ENCODE measurements at places on chromosomes 1 and 21.

GRCh38 chr1:196467230-196467925 lies 140.9 kb downstream of the KCNT2 start:
- DNase-seq: no peak

- no peak for DNase-seq
Observed at GRCh38 chr21:28916150-28916893, 76.4 kb downstream of the LTN1 start.

DNA sequence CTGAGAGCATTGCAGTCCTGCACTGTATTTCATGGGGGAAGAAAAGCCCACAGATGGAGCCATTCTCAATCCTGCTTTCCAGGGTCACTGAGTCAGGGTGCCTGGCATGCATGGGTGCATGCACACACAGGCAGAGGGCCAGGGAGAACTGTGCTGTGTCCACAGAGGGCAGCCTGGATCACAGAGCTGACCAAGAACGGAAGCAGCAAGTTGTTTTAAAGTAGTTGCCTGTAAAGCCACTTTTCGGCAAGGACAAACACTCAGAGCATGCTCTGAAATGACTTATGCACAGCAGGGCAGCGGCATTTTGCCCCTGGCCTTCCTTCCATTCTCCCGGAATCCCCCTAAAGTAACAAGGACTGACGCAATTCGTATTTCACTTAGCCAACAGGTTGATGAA lies 3.6 kb downstream of the ERG start:
- DNase-seq: peak; percentile 20

DNA sequence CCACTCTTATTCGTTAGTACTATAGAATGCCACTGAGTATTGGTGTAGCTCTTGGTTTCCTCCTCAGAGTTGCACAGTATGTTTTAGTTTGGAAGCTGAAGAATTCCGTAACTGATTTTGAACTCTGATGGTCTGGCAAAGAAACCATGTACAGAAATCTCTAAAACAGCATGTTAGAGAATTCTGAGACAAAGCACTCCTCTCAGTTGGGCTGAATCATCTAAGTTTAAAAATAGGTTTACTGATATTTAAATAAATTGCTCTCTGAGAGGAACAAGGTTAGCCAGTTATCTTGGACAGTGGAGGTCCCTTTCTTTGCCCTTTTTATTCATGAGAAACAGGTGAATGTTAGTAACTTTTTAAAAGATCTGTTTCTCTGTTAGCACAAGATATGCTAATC lies 43.8 kb downstream of the NCF2 start:
- no peak for DNase-seq

DNA sequence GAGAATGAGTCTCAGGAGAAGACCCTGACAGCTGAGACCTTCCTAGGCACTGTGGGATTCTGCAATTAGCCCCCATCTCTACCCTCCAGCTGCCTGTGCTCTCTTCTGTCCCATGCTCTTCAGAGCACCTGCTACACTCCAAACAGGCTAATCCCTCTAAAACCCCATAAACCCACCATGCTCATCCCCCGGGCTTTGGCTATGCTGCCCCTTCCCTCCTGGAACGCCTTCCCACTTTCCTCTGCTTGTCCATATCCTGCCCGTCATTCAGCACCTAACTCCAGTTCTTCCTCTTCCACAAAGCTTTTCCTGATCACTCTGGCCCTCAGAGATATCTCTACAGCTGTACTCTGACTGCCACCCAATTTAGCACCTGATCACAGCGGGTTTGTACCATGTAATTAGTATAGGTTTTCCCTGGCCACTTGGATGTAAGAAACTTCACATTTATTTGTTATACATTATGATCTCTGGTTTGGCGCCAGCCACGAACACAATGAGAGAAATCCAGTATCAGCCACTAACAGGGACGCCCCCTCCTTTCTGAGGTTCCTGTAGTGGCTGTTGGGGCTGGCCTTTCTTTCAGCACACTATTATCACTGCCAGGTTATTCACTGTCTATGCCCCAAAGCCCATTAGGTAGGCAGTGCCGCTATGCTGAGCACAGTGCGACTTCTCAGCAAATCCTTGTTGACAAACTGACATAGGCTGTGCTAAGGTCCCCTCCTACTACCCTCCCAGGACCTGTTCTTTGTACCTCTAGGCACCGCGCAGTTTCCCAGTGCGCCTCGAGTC lies 45.1 kb downstream of the CDC7 start:
- no peak for DNase-seq

DNA sequence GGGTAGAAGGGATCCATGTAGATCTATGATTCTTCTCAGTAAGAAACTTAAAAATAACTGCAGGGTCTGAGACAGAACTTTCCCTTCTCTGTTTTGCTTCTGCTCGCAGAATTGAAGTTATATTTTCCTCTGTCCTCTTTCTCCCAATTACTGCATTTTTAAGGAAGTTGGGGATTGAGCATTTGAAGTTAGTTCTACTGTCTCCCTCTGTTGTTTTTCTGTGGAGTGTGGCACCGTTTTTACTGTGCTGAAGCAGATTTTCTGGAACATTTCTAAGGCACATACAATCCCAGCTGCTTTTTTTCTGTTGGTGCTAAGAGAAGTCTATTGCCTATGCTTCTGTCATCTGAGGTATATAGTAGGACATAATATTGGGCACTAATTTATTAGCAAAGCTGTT lies 43.3 kb downstream of the RASAL2 start:
- DNase-seq: peak; percentile 18

GRCh38 chr1:47439017-47439818 lies 1.4 kb downstream of the FOXD2 start:
- no peak for DNase-seq

DNA sequence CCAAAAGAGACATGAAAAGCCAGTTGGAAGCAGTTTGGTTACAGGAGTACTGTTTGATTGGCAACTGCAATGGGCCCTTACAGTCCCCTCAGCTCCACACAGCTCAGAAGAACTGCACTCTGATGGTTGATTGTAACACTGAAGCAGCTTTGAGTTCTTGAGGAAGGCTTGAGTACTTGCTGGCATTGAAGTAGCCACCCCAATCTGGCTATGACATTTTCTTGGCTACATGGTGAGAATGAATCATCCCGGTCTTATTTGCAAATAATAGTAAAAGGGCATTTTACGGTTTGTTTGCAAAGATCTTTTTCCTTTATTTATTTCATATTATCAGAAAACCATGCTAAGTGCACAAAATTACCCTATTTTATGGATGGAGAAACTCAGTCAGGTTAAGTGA lies 159.7 kb upstream of the BEND5 start:
- DNase-seq: no peak

DNA sequence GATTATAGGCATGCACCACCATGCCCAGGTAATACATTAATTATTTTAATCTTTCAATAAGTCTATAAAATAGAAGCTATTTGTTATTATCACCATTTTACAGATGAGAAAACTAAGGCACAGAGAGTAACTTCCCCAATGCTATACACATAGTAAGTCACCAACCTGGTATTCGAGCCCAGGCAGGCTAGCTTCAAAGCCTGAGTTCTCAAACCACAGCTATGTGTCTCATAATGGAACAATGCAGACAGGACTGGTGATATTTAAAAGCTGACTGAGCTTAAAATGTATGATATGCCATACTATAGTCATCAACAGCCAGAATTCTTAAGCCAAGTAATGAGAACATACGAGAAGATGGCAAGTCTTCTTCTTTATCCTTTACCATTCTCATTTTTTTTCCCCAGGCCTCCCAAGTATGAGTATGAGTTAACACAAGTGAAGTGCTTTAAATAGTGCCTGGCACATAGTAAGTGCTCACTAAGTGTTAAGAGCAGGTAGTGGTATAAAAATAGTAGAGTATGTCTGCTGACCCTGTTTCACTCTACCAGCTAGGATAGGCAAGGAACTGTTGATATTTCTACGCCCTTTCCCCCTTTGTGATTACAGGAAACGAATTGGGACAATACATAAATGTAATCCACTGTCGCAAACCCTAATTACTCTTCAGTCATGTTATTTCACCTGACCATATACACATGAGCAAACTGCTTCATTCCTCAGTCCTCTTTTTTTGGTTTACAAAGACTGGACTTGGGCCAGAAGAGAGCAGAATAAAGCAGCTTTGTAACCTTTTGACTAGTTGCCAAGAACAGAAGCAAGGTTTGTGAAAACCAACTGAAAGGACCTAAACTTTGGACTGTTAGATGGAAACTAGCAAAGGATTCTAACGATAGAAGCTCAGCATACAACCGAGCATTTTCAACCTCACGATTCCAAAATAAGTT lies 9.5 kb downstream of the EYA3 start:
- peak; percentile 45 for DNase-seq

DNA sequence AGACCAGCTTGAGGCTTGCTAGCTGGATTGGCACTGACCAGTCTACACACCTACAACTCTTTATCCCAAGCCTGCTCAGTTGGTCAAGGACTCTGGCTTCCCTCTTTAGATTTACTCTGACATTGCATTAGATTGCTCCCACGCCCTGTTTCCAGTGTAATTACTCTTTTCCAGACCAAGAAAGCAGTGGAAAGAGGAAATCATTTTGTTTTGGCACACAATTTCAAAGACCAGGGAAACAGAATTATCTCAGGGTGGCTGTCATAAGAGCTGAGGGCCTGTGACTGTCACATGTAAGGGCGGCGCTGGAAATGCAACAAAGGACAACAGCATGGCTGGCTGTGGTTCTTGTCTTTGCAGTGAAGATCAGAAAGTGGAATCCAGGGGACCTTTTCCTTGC lies 302.7 kb downstream of the HHAT start:
- DNase-seq: no peak

DNA sequence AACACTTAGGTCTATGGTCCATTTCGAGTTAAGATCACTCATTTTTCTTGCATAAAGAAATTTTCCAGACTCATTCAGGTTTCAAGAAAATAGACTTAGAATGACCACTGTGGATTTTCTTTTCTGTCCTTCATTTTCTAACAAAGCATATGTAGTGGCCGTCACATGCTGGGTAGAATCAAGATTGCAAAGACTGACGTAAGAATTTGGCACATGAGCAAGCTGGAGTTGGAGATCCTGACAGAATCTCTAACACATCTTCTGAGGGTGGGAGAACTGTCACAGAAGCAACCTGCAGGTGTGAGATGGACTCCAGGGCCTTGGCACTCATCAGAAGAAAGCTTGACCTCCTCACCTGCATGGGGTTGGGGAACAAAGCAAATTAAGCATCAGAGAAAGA lies 28.6 kb downstream of the KIF26B start:
- no peak for DNase-seq

DNA sequence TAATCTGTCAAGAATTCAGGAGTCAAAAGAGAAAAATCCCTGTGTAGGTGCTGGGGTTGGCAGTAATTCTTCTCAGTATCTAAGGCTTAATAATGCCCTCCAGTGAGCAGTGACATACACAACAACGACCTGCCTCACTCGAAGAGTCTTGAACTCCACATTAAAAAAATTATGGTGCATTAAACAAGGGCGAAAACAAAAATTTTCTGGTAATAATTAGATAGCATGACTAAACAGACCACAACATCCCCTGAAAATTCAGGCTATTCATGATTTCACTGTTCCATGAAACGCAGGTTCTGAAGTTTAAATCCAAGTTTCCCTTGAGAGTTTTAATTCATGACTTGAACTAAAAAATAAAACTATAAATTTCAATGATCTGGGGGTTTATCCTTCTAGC lies 5.1 kb downstream of the SRSF4 start:
- DNase-seq: no peak

- peak; percentile 58 for DNase-seq
Observed at GRCh38 chr1:160428655-160429054, 28.3 kb downstream of the VANGL2 start.

GRCh38 chr1:206851341-206852010 lies 13.9 kb upstream of the IL20 start:
- peak; percentile 76 for DNase-seq

DNA sequence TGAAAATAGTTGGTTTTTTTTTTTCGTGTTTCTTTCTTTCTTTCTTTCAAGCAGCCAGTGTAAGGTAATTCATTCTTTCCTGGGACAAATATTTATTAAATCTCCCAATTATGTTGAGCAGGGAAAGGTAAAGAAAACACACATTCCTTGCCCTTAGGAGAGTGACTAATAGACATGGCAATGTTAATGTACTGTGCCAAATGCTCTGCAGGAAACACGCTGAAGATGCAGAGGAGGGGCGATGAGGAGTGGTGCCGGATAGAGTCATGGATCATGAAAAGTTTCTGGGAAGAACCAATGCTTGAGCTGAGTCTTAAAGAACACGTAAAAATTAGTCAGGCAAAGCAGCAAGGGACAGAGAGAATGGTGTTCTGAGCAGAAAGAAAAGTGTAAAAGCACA lies 199.2 kb downstream of the DNM3 start:
- DNase-seq: peak; percentile 70

- DNase-seq: no peak
Observed at GRCh38 chr1:232822530-232822929, 17.3 kb downstream of the MAP10 start.

DNA sequence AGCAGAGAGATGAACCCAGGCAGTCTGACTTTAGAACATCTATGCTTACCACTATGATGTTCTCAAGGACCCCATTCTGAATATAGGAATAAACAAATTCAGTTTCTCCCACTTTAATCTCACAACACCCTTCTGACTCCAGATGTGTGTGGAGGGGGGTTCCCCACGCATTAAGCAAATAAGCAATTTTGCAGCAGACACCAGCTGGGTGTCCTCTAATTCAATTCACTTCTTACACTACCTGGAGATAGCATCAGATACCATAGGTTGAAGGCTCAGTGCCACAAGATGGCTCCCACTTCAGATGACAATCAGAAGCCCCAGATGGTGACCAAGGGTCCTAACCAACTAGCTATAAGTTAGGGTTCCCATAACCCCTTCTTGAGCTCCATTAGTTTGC lies 30.3 kb upstream of the CEP350 start:
- no peak for DNase-seq

DNA sequence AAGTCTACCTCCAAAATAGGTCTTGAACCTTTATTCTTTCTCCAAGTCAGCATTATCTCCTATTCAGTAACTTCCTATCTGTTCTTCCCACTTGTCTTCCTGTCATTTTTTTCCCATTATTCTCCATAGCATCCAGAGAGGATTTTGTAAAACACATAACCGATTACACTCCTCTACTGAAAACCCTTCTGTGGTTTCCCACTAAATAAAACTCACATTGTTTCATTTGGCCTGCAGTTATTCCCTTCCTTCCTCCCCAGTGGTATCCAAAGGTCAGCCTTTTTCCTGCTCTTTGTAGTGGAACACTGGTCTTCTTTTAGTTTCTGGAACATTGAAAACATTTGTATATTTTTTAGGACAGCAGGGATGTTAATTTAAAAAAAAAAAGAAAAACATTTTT lies 266.0 kb downstream of the GPR52 start:
- no peak for DNase-seq

- DNase-seq: peak; percentile 61
Observed at GRCh38 chr1:27357281-27358037, 9.3 kb downstream of the MAP3K6 start.

- DNase-seq: peak; percentile 51
Observed at GRCh38 chr1:12434174-12434573, 183.8 kb downstream of the DHRS3 start.

DNA sequence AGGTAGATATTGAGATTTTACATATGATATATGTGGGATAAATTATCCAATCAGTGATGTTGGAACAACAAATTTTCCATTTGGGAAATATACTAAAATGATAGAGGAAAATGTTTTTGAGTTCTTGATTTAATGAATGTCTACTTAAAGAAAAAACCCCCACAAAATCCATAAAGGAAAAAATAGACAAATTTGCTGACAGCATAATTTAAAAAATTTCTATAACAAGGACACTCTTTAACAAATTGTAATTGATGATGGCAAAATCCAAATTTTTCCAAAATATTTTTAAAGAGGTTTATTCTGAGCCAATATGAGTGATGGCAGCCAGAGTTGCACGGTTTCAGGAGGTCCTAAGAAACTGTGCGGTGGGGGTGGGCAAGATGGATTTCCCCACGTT lies 51.9 kb upstream of the RHOU start:
- no peak for DNase-seq

- DNase-seq: no peak
Observed at GRCh38 chr1:238457610-238458009, 566.9 kb upstream of the ZP4 start.

Measured in adipocyte (in vitro differentiated cells).